Glutamatergic neuron (in vitro differentiated cells): ENCODE measurements at places on chromosomes 2 and 18. TPM values are rescaled to one million over a fixed set of nuclear protein-coding genes. Genes with fewer than 3 reads are reported as not detected.

- no peak for DNase-seq
Observed at GRCh38 chr2:166240387-166241313, 112.8 kb upstream of the SCN1A start.

DNA sequence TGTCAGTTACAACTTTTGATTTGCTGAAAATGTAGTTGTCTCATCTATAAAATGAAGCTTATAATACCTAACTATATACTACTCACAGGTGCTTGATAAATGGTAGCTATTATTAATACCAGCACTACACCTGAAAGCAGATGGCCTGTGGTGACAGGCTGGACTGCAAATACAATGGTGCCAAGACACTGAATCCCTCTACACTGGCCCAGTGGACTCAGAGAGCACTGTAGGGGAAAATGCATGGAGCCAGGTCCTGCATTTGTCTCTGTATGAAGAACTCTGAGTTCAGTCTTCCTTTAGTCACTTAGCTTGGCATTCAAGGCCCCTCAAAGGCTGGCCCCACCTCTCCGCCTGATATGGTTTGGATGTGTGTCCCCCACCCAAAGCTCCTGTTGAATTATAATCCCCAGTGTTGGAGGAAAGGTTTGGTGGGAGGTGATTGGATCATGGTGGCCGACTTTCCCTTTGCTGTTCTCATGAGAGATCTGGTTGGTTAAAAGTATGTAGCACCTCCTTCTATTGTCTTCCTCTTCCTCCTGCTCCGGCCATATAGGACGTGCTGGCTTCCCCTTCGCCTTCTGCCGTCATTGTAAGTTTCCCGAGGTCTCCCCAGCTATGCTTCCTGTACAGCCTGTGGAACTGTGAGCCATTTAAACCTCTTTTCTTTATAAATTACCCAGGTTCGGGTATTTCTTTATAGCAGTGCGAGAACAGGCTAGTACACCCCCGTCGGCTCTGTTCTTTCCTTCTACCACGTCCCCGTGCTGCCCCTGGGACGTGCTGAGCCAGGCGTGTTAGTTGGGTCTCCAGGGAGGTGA is 11.1 kb upstream of the NTSR2 start:
- no peak for DNase-seq

DNA sequence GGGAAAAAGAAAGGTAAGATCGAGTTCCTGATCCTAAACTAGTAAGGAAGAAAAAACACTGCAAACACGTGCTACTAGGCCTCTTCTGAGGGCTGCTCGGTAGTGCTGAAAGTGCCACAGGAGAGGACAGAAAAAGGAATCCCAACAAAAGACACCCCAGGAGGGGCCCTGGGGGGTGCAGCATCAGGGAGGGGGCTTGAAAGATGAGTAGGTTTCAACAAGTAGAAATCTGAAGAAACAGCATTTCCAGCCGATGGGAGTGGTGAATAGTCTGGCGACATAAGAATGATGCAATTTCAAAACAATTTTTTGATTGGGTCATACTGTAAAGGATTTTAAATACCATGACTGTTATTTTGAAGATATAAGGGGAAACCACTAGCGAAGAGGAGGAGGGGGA is 98.6 kb downstream of the NOL10 start:
- no peak for DNase-seq

GRCh38 chr2:54609241-54609640 is 114.2 kb upstream of the EML6 start:
- DNase-seq, result no peak

- no peak for DNase-seq
Observed at GRCh38 chr2:60899230-60899891, 18.0 kb downstream of the REL start.

DNA sequence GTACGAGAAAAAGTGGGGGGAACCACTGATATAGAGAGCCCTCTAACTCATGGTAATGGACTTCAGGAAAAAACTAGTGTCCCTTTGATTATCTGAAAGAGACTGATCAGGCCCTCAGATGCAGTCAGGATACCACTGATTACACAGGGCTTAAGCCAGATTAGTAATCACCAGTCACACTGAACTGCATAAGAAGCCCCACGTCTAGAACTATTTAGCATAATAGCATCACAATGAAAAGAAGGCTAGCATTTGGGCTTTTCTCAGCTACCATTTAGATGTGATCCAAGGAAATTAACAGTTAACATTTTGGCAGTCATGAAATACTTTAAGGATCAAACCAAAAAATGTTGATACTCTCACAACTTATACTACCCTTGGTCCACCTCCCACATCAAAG is 813.1 kb upstream of the POU3F3 start:
- no peak for DNase-seq

- no peak for DNase-seq
Observed at GRCh38 chr2:165827921-165828276, 33.9 kb upstream of the GALNT3 start.

DNA sequence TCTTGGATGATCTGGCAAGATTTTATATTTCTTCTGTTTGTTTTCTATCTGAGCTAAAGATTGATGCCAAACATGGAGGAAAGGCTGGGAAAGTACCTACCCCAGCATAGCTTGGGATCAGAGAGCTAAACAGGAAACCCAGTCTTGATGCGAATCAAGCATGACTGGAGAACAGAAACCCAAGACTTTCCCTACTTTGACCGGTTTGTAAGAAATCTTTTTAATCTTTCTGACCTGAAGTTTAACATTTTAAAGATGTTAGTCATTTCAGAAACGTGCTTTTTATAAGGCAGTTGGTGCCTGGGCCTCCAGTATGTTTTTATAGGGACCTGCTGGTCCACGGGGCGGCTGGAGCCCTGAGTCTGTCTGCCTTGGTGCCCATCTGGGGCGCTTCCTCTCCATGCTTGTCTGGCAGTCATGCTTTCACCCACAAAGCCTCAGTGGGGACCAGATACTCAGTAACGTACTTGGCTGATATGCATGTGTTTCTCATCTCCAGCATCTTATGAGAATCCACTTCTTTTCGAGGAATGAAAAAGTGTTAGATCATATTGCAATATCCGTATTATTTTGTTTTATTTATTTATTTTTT is 266.5 kb downstream of the PTGR3 start:
- DNase-seq, result no peak

- no peak for DNase-seq
Observed at GRCh38 chr18:54880395-54881105, 52.3 kb downstream of the RAB27B start.

- DNase-seq, result no peak
Observed at GRCh38 chr2:118094503-118094902, 6.2 kb downstream of the INSIG2 start.

- DNase-seq, result no peak
Observed at GRCh38 chr2:18290386-18290785, 270.1 kb downstream of the RDH14 start.

DNA sequence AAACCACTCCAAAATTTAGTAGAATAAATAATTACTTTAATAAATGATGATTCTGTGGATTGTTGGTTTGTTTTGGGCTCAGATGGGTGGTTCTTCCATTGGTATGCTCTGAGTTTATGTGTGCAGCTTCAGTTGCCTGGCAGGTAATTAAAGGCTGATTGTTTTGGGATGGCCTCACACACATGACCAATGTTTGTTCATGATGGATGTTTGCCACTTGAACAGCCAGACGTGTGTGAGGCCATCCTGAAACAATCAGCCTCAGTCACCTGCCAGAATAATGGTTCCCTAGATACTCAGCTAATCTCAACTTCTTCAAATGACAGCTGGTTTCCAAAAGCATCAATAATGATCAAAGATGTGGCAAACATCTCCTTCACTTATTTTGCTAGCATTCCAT is 352.5 kb upstream of the GULP1 start:
- DNase-seq, result no peak

- no peak for DNase-seq
Observed at GRCh38 chr2:192500550-192501200, 305.9 kb upstream of the TMEFF2 start.

DNA sequence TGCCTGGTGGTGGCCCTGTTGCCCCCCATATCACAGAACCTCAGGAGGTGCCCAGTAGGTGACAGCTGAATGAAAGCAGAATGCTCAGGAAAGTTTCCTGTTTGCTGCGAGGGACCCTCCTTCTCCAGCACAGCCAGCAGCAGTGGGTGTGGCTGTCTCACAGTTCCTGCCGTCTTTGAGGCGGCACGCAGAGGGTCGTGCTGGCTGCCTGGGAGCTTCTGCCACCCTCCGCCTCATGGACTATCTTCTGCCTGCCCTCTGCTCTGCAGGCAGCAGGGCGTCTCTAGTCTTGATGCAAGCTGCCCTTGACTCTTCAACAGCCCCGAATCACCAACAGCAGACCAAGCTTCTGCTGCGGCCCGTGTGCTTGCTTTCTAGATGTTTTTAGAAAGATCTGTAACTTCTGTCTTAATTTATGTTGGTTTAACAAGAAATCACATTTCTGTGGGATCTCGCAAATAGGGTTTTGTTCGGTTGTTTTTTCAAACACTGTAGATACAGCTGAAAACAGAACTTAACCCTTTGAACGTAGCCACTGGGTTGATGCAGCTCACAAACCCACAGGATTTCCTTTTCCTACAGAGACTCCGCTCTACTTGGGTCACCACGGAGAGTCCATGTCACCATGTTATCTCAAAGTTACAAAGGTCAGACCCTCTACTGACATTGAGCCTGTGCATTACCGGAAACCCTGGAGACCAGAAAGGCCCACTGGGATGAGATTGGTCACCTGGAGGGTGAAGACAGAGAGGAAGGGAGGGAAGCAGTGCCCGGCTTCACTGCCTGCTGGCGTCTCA is 144.9 kb downstream of the ACOXL start:
- no peak for DNase-seq

- no peak for DNase-seq
Observed at GRCh38 chr2:99027856-99028255, 91.8 kb upstream of the CRACDL start.

The CD28 gene
- total RNA-seq, result not detected

The NDUFS1 gene
- total RNA-seq, result 114 TPM

The APCDD1 gene
- 171 TPM for total RNA-seq

The CNGA3 gene
- 7.6 TPM for total RNA-seq

The SOCS6 gene
- 12.4 TPM for total RNA-seq

The DCDC2C gene
- not detected for total RNA-seq

The CD207 gene
- 0.51 TPM for total RNA-seq

The UPP2 gene
- not detected for total RNA-seq

The KCNG2 gene
- 1.6 TPM for total RNA-seq

The C2orf78 gene
- not detected for total RNA-seq
